ENCODE measurements at places on chromosomes 16 and 17. TPM values are rescaled to one million over a fixed set of nuclear protein-coding genes. Genes with fewer than 3 reads are reported as not detected.

The HSD11B2 gene
- total RNA-seq: 1.1 TPM

The GRAP gene
- 10.1 TPM for total RNA-seq

DNA sequence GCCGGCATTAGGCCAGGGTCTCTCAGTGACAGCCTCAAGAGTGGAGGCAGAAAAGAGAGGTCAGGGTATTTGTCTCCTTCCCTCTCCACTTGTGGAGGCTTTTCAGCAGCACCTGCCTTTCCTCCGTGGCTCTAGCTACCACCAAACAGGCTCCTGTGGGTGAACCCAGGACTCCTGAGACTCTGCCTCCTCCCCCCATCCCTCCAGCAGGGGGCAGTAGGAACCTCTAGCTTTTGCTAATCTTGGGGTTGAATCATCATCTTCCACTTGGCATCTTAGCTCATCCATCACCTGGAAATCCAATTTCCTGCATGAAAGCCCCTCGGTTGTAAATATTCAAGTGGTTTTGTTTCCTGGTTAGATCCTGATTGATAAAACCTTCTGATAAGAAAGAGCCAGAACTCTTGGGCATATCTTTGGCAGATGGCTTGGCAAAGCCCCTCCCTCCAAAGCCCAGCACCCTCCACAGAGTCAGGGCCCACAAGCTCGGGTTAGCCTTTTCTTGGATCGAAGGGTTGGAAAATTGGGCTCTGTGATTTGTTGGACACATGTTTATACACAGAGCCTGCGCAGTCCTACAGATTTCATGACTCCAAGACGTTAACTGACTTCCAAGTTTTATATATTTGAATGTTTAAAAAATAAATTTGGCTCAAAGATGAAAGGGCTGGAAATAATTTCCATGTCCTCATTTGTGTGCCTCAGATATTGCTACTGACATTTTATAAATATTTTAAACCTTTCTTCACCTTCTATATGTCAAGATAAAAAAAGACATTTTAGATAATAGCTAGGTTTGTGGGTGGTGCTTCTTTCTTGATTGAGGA is 322.1 kb downstream of the MAP2K4 start:
- no peaks in the 10 kb centered on the region for H3K27me3 ChIP-seq
- H3K27ac ChIP-seq: no peak overlapping the region
- H3K4me1 ChIP-seq: no peaks in the 10 kb centered on the region
- H3K4me3 ChIP-seq: no peak overlapping the region

The ULK2 gene
- 5.8 TPM for total RNA-seq

The PRKCB gene
- total RNA-seq: 98.2 TPM

- no peak overlapping the region for H3K4me3 ChIP-seq
- no peak overlapping the region for H3K27ac ChIP-seq
- no peaks in the 10 kb centered on the region for H3K27me3 ChIP-seq
- no peak for DNase-seq
- no peaks in the 10 kb centered on the region for H3K36me3 ChIP-seq
Observed at GRCh38 chr17:71378741-71379140, 742.1 kb upstream of the SOX9 start.

The SNX20 gene
- 27.8 TPM for total RNA-seq

- peak overlapping the region; percentile 81 for H3K27ac ChIP-seq
- H3K4me3 ChIP-seq: peak overlapping the region; percentile 94
- DNase-seq: no peak
Observed at GRCh38 chr16:29926711-29927052, 656 bp upstream of the KCTD13 start.

DNA sequence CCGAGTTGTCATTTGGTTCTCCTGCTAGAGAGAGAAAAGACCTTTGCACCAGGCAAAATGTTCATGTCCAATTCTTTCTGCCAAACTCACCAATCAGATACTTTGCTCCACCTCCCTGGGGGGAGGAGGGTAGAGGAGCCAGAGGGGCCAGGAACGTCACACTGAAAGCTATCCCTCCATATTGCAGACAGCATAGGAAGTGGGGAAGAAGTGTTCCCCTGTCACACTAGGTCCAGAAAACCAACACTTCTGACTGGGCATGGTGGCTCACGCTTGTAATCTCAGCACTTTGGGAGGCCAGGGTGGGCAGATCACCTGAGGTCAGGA is 9.5 kb downstream of the HSD17B2 start:
- no peak overlapping the region for H3K27ac ChIP-seq
- no peak for DNase-seq
- no peak overlapping the region for H3K4me3 ChIP-seq
- no peaks in the 10 kb centered on the region for H3K4me1 ChIP-seq
- H3K36me3 ChIP-seq: no peaks in the 10 kb centered on the region

DNA sequence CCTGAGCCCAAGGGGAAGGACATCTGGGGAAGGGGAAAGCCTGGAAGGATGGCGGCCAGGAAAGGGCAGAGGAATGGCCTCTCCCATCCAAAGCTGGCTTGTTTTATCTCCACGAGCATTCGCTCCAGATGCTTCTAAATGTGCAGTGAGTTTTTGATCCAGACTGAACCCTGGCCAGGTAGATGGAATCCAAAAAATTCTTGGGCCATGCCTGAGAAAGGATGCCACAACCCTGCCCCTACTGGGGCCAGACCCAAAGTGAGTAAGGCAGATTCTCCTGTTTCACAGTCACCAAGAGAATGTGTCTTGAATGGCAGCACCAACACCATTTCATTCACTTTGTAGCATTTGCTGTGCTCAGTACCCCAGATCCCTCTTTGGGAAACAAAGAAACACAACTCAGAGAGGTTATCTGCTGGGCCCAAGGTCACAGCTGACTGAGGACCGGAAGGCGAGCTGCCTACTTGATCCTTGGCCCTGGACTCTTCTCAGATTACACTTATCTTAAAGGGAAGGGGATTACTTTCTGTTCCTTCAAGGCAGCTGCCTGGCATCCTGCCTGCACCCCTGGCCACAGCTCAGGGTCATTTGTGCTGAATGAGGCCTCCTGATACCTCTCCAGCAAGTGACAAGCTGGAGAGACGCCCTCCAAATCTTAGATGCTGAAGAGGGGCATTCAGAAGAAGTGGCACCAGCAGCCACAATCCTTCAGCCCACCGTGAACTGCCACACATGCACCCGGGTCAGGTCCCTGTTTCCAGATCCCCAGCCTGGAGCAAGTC is 3.6 kb downstream of the LRRC75A start:
- no peak overlapping the region for H3K27ac ChIP-seq
- peaks cover 7% of the 10 kb centered on the region for H3K4me1 ChIP-seq
- no peak for DNase-seq
- no peaks in the 10 kb centered on the region for H3K36me3 ChIP-seq
- no peak overlapping the region for H3K4me3 ChIP-seq
- no peaks in the 10 kb centered on the region for H3K27me3 ChIP-seq

- no peaks in the 10 kb centered on the region for H3K36me3 ChIP-seq
- no peaks in the 10 kb centered on the region for H3K27me3 ChIP-seq
Observed at GRCh38 chr16:56950881-56951771, 10.6 kb upstream of the CETP start.

The MYH10 gene
- total RNA-seq: 7.5 TPM

DNA sequence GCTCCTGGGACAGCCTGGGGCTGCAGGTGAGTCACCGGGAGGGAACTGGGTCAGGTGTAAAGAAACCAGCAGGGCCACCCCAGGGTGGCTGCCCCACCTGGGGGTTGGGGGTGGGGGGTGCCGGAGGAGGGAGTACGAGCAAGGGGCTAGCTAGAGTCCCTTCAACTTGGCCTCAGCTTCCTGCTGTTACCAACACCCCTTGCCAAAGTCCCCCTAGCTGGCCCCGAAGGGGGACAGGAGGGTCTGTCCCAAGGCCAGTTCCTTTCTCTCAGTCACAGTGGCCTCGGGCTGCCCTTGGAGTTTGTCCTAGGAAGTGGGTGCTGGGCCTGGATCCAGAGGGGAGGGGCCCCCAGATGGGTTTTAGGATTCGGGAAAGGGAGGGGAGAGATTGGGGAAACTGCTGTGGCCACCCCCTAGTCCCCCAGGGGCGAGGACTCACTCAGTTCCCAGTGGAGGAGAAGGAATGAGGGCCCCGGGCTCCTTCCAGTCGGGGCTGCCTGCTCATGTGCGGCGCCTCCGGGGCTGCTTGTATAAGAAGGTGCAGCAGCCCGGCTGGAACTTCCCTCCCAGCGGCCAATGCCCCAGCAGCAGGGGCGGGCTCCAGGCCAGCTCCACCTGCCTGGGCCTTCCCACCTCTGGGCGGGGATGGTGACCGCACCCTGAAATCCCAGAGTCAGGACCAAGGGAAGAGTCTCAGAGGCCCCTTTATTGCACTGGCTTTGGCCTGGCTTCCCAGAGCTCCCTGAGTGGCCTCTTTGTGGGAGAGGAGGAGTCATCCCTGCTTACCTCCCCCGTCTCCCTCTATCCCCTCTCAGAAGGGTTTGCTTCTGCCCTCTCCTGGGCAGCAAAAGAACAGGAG is 7.3 kb downstream of the ARHGAP27 start:
- peak overlapping the region; percentile 38 for H3K27ac ChIP-seq
- H3K4me1 ChIP-seq: peaks cover 8% of the 10 kb centered on the region
- H3K4me3 ChIP-seq: no peak overlapping the region

DNA sequence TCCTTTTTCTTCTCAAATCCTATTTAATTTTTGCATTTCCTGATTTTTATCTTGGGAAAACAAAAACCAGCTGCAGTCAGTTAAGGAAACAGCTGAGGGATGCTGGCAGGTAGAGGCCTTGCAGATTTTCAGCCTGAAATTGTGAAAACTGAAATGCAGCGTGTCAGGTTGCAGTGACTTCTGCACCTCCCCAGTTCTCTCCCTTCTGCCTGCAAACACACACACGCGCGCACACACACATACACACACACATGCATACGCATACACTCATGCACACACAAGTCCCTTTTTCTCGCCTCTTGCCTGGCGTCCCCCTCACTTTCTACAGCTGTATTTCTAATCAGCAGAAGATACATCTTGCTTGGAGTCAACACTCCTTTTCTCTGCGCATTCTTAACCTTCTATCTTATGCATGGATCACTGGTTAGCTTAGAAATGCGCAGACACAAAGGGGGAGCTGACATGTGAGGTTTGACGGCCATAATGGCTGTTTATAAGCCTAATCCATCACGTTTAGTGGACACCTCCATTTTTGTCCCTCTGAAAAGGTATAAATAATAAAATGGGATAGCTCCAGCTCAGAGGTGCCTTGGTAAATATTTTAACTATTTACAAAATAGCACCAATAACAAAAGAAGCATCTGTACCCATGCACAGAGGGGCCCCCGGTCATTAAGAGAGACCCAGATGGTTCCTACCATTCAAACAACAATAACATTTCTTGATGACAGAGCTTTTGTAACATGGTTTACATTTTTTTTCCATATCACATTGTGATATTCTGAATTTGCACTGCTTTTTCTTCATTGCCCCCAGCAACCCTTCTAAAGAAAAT is 392.1 kb upstream of the SALL1 start:
- H3K27ac ChIP-seq: no peak overlapping the region
- no peaks in the 10 kb centered on the region for H3K36me3 ChIP-seq
- no peak for DNase-seq
- no peaks in the 10 kb centered on the region for H3K4me1 ChIP-seq

The ERBB2 gene
- 3.9 TPM for total RNA-seq

The TPSD1 gene
- total RNA-seq: not detected

DNA sequence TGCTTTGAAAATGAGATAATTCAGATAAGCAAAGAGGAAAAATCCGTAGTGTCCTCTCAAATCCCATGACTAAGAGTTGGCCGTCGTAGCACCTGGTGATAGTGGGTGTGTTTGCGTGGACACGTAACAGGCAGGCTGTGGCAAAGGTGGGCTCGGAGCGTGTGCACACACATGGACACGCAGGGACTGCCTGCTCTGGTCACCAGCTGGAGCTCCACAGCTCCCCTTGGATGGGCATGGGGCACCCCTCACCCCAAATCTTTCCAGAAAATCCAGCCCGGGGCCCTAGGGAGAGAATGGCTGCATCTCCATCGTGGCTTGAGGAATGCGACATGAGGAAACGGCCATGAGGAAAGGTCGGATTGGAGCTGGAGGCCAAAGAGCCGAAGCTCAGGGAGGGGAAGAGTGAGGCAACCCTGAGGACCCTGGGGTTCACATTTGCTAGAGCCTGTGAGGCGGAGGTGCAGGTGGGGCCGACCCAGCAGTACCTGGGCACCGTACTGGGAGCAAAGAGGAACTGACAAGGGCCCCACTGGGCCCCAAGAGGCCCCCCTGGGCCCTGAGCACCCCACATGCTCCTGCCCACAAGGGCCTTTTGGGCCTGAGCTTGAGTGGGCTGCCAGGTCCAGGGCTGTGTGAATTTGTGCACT is 51.6 kb downstream of the DNAH17 start:
- no peaks in the 10 kb centered on the region for H3K36me3 ChIP-seq
- H3K4me3 ChIP-seq: no peak overlapping the region
- no peaks in the 10 kb centered on the region for H3K4me1 ChIP-seq
- no peak overlapping the region for H3K27ac ChIP-seq
- no peaks in the 10 kb centered on the region for H3K27me3 ChIP-seq
- no peak for DNase-seq

DNA sequence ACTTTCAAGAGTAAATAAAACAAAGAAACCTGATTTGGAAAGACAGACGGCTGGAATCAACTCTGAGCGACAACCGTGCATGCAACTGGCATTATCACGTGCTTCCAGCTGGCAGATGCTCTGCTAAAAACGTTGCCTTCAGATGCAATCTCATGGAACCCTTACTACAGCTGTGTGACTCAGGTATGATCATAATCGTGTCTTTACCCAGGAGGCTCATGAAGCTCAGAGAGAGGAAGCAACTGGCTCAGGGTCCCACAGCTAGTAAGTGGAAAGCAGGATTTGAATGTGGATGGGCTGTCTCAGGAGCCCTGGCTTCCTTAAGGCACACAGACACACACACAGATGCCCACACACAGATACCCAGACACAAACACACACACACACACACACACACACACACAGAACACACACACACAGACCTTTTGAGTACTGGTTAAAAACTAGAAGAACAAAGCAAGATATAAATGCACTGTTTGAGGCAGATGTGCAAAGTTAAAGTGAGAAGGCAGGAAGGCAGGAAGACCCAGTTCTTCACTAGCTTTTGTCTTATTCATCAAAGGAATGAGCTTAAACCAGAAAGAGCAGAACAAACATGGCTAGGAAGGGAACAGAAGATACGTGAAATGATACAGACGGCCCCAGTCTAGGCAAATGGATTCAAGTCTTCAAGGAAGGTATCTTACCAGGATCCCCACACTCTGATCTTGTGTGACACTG is 275.2 kb downstream of the MAF start:
- no peak overlapping the region for H3K27ac ChIP-seq
- no peaks in the 10 kb centered on the region for H3K27me3 ChIP-seq
- H3K4me1 ChIP-seq: no peaks in the 10 kb centered on the region

The KRT23 gene
- not detected for total RNA-seq

DNA sequence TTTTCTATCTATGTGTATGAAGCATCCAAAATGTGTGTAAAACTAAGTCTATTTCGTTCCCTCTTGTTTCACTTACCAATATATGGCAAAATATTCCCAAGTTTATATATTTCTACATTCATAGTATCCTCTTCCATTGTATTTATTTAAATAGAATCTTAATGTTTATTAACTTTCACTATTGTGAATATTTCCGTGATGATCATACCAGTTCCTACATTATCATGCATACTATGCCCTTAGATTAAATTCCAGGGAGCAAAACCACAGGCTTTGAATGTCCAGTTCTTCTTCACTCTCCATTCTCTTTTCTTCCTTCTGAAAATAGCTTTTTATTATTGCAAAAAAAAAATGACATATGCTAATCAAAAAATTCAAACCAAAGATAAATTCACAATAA is 4.0 kb downstream of the MAP2K6 start:
- H3K4me3 ChIP-seq: no peak overlapping the region
- H3K36me3 ChIP-seq: no peaks in the 10 kb centered on the region
- no peak overlapping the region for H3K27ac ChIP-seq
- H3K4me1 ChIP-seq: peaks cover 50% of the 10 kb centered on the region

Measured in CD8-positive, alpha-beta memory T cell (primary cell).